HEK293T (cell line): ENCODE measurements at places on chromosomes 7 and 10.

DNA sequence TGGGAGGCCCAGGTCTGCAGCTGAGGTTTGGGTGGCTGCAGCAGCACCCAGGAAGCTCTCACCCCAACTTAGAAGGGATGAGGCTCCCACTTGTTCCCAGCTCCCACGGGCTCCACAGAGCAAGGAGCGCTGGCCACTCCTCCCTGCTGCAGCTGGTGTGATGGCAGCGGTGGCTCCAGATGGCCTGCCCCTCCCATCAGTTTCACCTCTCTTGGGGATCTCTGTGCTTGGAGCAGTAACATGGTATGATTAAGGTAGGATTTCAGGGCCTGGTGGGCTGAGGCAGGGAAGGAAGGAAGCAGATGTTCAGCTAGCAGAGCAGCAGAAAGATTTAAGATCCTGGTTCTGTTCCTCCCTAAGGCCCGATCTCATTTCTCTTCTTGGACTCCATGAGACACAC lies 66.8 kb upstream of the KIF5B start:
- no peak for DNase-seq

- no peak for DNase-seq
These were observed 6.9 kb upstream of the VGF start for GRCh38 chr7:101172005-101172853.

DNA sequence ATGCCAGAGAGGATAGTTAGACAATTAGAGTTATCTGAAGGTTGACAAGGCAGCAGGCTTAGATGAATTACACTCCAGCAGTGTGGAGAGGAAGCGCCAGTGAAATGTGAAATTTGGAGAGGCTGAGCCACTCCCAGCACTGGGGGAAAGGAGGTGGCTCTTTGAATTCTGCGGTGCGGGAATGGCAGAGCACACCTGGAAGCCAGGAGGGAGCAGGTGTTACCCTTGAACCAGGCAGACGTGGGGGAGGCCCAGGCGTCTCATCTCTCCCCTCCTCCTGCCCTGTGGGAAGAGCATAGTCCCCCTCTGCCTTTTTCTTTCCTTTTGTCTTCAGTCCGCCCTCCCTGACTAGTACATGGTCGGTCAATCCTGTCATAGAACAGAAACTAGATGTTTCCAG lies 203.1 kb downstream of the DPP6 start:
- DNase-seq = no peak

DNA sequence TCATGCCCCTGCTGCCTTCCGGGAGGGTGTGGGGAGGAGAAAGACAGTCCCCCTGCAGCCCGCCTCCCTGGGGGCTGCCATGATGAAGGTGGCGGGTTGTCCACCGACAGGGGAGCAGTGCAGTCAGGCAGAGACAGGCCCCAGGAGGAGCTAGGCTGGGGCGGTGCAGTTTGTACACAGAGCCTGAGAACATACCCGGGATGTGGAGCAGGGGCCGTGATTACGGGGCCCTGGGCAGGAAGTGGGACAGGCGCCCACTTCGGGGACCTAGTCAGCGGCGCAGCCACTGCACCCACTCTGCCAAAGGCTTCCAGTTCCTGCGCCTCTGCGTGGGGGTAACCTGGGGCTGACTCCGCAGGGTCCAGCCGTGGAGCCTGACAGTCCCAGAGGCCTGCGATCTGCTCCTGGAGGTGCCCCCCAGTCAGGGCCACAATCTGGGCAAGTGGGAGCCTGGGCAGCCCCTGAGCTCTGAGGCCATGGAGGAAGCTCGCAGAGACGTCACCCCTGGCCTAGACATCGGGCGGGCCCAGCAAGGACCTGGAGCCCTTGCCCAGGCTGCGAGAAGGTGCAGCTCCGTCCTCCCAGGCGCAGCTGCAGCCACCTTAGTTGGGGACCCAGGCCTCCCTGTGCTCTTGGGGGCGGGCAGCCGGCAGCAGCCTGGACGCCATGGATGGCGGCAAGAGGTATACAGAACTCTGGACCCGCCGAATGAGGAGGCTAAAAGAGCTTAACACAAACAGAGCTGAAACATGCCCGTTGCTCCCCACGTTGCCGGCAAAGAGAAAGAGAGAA lies 1356.8 kb downstream of the XPNPEP1 start:
- no peak for DNase-seq

GRCh38 chr7:148721390-148721789 lies 22.7 kb downstream of the CUL1 start:
- DNase-seq = no peak

DNA sequence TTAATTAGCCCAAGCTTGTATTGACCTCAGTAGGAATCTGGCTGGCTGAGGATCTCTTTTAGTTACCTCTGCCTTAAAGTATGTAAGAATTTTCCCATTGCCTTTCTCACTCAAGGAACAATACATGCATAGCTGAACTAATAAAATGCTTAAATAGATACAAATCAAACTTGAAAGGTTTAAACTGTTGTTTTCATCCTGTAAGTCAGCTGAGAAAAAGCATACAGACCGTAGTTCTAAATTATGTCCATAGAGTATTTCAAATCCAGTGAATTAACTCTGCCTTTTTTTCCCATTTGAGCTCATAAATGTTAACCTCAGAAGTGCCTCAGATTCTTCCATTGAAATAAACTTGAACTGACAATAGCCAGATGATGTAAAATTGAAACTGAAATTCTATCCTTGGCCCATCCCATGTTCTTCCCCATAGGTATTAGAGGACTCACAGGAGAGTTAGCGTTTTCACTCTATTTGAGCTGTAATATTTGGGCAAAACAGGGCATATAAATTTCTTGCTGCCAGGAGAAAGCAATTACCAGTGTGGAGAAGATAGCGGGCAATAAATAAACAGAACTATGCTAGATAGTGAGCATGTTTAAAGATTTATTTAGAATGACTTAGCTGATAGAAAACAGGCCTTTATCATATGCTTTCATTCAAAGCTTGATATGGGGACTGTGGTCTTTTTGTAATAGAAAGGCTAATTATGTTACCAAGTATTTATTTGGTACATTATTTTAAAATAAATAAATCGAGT lies 163.7 kb downstream of the WNT2 start:
- no peak for DNase-seq

DNA sequence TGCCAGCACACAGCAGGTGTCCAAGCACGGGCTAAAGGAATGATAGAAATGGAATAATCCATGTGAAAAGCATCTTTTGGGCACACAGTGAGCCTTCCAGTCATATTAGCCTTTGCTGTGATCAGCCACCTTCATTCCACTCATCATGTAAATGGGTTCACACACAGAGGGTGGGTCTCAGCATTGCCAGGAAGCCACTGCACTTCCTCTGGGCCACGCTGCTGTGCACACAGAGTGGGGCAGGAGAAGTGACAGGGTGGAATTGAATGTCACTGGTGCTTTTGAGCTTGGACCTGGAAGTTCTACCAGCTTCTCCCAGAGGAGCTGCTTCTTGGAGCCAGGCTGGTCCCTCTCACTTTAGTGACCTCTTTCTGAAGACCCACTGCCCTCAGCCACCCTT lies 203.5 kb downstream of the USP6NL start:
- no peak for DNase-seq

DNA sequence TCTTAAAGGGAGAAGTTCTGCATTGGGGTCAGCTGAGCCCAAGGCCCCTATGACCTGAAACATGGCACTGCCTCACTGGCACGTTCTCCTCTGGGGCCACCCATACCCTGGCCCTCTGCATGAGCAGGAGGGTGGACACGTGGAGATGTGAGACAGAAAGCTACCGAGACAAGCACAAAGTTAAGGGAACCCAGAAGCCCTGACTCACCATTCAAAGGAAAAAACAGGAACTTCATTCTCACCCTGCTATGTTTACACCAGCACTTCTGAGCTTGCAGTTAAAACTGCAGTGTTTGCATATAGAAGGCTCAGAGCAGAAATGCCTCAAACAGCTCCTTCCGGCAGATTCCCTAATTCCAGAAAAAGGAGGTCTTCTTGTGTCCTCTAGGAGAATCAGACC lies 41.7 kb downstream of the DENND11 start:
- DNase-seq = no peak

DNA sequence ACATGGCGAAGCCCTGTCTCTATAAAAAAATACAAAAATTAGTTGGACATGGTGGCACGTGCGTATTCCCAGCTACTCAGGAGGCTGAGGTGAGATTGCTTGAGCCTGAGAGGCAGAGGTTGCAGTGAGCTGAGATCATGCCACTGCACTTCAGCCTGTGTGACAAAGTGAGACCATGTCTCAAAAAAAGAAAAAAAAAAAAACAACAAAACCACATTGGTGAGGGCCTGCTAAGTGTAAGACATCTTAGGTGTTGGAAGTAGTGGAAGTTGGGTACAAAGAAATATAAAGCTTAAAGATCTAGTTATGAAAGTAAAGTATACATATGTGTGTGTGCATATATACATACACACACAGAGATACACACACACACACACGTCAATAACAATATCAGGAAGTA lies 228.0 kb downstream of the EXOC4 start:
- no peak for DNase-seq

GRCh38 chr7:118312966-118313365 lies 88.5 kb downstream of the ANKRD7 start:
- DNase-seq = no peak

GRCh38 chr10:128149267-128150014 lies 23.2 kb upstream of the MKI67 start:
- DNase-seq = no peak

GRCh38 chr7:115533785-115534184 lies 496.8 kb downstream of the TFEC start:
- DNase-seq = no peak

- no peak for DNase-seq
These were observed at the start of gene CHRM2 for GRCh38 chr7:136868496-136869000. CHRM2 (plus strand) TSS chr7:136868652; CDS start chr7:137014866, 146,214 bp downstream.

GRCh38 chr10:127207081-127207480 lies 10.7 kb upstream of the INSYN2A start:
- DNase-seq = no peak

- DNase-seq = no peak
These were observed 73.7 kb upstream of the SKAP2 start for GRCh38 chr7:26937939-26938623.

DNA sequence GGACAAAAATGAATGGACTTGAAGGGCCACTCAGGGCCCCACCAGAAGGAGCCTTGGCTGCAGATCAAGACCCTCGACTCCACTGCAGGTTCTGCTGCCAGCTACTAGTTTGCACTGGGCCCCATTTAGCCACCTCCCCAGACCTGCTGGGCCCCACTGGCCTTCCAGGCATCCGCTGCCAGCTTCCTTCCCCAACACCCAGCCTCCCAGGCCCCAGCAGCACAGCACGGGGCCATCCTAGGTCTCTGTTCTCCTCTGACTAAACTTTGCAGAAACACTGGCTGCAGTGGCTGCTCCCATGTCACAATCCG lies 277.4 kb upstream of the KLF14 start:
- no peak for DNase-seq

- DNase-seq = no peak
These were observed 9.2 kb downstream of the ITIH5 start for GRCh38 chr10:7657552-7657951.

- no peak for DNase-seq
These were observed 2.1 kb downstream of the ST8SIA6 start for GRCh38 chr10:17452060-17452841.

GRCh38 chr7:92567460-92567859 lies 22.7 kb downstream of the FAM133B start:
- no peak for DNase-seq

DNA sequence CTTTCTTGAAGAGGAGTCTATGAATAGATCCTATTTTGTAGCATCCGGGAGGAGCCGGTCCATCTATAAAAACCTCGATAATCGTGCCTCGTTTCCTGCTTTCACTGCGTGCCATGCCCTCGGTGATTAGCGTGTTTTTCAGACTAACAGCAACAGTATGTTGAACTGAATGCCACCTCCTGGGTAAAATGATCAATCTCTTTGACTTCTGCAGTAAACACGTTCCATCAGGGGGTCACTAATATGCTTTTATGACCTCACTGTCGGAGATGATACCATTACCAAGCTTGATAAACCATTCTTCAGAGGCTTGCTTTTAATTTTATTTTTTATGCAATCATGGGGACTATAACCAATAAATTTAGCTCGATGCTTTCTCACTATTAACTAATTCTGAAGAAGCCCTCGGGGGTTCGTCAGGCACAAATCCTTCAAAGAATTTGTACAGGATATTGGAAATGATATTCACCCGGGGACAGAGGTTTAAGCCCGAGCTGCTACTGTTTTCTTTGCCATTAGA lies 228.3 kb downstream of the ADARB2 start:
- no peak for DNase-seq

DNA sequence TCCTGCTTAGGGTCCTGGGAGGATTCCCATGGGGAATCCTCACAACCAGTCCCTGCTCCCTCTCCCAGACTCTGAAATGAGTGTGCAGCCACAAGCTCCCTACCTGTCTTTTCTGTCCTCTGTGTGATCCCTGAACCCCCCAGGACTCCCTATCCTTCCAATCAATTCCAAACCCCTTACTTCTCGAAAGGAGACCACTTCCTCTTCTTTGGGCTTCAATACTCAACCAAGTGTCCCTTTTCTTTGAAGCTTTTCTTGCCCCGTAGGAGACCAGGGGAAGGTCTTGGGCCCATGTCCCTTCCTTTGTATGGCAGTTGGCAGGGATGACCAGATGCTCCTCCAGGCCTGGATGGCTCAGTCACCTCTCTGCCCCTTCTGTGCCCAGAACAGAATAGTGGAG lies 1.7 kb downstream of the AEBP1 start:
- no peak for DNase-seq

DNA sequence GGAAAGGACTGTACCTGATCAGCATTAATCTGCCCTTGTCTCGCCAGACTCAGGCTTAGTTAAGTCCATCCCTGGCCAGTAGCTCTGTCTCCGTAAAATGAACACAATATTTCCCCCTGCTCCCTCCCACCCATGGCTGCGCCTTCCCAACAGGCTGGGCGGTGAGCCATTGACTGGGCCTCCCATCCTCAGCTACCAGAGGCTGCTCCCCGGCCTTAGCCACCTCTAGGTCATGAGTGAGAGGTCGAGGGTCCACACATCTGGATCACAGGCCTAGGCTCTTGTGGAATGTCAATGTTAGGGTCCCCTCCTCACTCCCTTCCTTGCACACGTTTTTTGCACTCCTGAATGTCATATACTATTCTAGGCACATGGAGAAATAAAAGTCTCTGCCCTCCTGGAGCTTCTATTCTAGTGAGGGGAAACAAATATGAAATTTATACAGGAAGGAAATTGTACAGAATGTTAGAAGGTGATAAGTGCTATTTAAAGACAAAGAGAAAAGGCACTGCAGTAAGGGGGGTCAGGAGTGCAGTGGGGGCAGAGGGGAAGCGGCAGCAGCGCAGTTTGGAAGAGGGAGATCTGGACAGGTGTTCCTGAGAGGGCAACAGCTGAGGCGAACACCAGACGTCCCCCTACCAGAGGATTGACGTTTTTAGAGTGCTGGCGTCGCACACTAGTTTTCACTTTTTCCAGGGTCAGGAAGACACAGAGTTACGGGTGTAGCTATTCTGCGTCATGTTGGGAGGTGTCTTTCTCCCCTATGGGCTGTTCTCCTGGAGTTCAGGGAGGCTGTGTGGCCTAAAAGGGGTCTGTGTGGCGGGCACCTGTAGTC lies 17.2 kb upstream of the EIF5AL1 start:
- DNase-seq = no peak

GRCh38 chr7:22894546-22894945 lies 71.9 kb upstream of the TOMM7 start:
- DNase-seq = no peak
